ENCODE measurements at places on chromosomes 4 and X. TPM values are rescaled to one million over a fixed set of nuclear protein-coding genes. Genes with fewer than 3 reads are reported as not detected.
A peak's percentile ranks its signal among the peaks of the same experiment; 100 is the strongest.

CTAG1A gene
- total RNA-seq = not detected

DNA sequence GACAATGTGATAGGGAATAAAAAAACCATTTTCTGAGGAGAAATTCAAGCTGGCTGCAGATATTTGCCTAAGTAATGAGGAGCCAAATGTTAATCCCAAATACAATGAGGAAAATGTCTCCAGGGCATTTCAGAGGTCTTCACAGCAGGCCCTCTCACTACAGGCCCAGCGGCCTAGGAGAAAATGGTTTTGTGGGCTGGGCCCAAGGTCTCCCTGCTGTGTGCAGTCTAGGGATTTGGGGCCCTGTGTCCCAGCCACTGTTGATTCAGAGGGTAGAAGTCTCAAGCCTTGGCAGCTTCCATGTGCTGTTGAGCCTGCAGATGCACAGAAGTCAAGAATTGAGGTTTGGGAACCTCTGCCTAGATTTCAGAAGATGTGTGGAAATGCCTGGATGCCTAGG, 778.7 kb downstream of the CENPC start:
- DNase-seq = no peak

DNA sequence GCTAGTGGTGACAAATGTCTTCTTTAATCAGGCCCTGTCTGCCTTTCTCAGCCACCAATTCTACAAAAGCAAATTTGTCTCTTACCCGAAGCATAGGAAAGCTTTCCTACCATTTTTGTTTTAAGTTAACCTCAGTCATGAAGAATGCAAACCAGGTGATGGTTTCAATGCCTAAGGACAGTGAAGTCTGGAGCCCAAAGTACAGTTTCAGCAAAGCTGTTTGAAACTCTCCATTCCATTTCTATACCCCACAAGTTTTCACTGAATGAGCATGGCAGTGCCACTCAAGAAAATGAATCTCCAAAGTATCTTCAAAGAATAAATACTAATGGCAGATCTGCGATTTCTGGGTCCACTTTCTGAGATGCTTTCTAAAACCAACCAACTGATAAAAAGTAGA, 23.9 kb downstream of the SRD5A3 start:
- DNase-seq = no peak

GRCh38 chr4:164952551-164952950, 24.9 kb downstream of the TRIM61 start:
- DNase-seq = no peak

GRCh38 chr4:123259676-123260646, 136.6 kb upstream of the SPRY1 start:
- DNase-seq = no peak

NXF3 gene
- 4.0 TPM for total RNA-seq

PLK4 gene
- total RNA-seq = 0.61 TPM

TRIM2 gene
- 17.6 TPM for total RNA-seq

ANXA10 gene
- total RNA-seq = not detected

GRCh38 chr4:158033416-158034120, 139.3 kb downstream of the GASK1B start:
- DNase-seq = no peak

GNL3L gene
- 34.7 TPM for total RNA-seq

- no peak for DNase-seq
Measured at GRCh38 chrX:71941776-71942175, 31.1 kb downstream of the NHSL2 start.

CFI gene
- total RNA-seq = 21.9 TPM

- DNase-seq = no peak
Measured at GRCh38 chrX:112678831-112679230, 907 bp downstream of the LHFPL1 start.

GRCh38 chr4:8688041-8688907, 95.7 kb downstream of the CPZ start:
- DNase-seq = peak; percentile 60

DNA sequence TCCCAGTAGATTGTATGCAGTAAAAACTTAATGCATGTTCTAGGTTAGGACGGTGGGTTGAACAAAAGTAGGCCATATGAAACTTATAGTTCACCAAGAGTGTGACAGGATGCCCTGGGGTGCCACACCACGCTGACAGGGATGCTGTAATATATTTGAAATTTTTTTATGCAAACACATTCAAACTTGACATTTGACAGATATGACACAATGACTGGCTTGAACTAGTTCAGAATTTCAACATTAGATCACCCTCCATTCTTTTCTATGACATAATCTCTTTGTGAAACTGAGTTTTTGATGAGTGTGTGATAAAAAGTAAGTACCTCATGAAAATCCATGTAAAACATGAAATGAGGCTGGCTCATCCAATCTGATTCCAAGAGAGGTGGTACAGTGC, 198.4 kb downstream of the PALLD start:
- no peak for DNase-seq

FAM9B gene
- not detected for total RNA-seq

HSFX4 gene
- total RNA-seq = not detected

GABRG1 gene
- 0.16 TPM for total RNA-seq

ASMTL gene
- total RNA-seq = 20.8 TPM

NLGN4X gene
- total RNA-seq = 8.4 TPM

DNA sequence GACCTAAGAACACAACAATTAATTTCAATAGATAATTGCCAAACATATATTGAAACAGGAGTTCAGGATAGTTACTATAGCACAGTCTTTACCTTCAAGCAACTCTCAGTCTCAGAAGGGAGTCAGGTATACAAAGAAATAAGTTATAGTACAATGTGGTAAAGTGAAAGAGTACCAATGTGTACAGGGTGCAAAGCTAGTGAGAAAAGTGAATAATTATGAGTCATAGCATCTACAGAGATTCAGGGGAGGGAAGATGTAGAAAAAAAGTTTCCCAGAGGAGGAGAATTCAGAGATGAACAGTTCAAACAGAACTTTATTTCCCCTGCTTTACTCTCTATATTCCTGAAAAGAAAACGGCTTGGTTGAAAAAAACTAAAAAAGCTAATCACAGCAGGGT, 22.7 kb upstream of the DKK2 start:
- DNase-seq = no peak

DNA sequence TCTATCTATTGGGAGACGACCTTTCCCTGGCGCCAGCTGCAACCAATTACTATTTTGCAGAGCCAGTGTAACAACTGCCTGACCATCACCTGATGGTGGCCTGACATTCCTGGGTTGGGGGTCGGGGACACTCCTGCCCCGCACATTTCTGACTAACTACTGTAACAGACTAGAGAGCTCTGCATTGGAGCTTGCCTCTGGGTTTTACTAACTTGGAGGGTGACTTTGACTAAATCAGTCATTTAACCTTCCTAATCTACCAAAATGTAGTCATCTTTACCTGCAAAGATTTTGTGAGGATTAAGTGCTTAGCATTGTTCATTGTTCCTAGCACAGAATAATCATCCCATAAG, 37.5 kb upstream of the ABCG2 start:
- no peak for DNase-seq

DNA sequence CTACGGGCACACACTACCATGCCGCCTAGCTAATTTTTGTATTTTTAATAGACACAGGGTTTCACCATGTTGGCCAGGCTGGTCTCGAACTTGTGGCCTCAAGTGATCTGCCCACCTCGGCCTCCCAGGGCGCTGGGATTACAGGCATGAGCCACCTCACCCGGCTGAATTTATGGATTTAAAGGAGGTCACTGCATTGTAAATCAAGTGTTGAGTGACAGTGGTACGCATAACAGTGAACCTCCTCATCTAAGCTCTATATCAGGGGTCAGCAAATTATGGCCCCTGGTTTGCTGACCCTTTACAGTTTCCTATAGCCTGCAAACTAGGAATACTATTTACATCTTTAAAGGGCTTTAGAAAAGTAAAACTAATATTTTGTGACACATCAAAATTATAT, 2.6 kb upstream of the UXT start:
- DNase-seq = no peak

DNA sequence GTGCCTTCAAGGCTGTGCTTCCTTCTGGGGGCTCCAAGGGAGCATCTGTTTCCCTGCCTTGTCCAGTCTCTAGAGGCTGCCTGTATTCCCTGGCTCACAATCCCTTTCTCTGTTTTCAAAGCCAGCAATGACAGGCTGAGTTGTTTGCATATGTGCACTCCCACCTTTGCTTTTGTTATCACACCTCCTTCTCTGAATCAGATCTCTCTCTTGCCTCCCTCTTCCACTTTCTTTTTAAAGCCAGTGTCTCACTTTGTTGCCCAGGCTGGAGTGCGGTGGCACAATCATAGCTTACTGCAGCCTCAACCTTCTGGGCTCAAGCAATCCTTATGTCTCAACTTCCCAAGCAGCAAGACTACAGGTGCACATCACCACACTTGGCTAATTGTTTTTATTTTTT, 37.1 kb upstream of the LEF1 start:
- DNase-seq = no peak

- no peak for DNase-seq
Measured at GRCh38 chrX:44344194-44344593, 722 bp upstream of the EFHC2 start.

- no peak for DNase-seq
Measured at GRCh38 chr4:106116025-106116424, 200.0 kb downstream of the TBCK start.

DNA sequence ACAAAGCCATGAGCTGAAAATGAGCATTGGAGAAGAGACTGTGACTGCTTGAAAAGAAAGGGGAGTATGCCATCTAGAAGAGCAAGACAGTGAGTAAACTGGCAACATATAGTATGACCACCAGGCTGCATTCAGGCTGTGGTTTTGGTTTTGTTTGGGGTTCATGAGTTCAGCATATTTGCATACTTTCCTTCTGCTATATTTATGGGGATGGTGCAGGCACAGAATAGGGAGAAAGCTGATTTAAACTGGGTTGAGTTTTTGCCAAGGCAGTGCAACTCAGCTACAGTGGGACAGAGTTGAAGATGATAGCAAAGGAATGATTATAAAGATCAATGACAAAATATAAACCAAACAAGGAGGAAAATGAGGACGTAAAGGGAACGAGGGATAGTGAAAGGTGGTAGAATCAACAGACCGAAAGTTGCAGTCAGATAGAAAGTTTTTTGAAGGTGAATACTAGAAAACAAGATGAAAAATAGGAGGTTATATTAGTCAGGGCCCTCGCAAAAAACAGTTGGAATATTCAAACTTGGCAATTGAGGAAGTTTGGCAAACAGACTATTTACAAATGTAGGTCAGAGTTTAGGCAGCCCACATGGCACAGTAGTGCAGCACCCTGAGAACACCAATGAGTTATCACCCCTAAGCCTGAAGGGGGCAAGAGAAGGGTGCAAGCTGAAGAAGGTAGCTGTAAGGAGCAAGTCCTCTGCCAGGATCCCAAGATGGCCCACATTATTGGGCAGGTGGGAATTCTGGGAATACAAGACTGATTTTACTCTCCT, 114.8 kb upstream of the MAP9 start:
- no peak for DNase-seq

TRAM1L1 gene
- total RNA-seq = 0.64 TPM

GRCh38 chr4:52059372-52059771, 8.3 kb downstream of the SPATA18 start:
- no peak for DNase-seq

DNA sequence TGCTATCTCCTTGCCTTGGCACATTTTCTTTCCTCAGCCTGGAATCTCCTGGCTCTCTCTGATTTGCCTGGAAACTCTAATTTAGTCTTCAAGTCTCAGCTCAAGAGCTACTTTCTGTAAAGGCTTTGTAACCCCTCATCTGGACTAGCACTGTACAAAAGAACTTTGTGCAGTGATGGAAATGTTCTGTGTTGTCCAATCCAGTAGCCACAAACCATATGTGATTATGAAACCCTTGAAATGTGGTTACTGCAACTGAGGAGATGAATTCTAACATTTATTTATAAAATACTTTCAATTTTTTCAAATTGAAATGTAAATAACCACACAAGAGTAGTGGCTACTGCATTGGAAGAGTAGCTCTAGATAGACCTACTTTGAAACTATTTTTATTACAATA, 66.6 kb upstream of the HS3ST1 start:
- DNase-seq = no peak

GRCh38 chr4:3223346-3223745, 25.6 kb upstream of the MSANTD1 start:
- DNase-seq = no peak

KIAA1210 gene
- not detected for total RNA-seq

DNA sequence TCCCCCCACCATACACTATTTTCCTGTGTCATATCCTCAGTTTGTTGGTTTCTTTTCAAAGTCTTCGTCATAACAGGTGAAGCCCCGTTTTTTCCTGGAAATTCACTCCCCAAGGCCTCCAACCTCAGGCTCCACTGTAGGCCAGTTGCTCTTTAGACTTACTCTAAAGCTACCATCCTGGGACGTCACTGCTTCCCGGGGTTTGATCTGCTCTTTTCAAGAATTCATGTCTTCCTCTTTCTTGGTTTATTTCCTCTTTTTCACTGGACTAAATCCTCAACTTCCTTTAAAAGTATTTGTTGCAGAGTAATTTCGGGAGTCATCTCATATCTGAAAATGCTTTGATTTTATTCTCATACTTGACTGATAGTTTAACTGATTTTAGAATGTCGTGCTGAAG, 6.5 kb upstream of the SERTM2 start:
- DNase-seq = no peak

- no peak for DNase-seq
Measured at GRCh38 chr4:80115368-80116181, 42.5 kb upstream of the ANTXR2 start.

- peak; percentile 92 for DNase-seq
Measured at GRCh38 chrX:48911412-48912182, at the start of gene SLC35A2. Gene SLC35A2, minus strand, starts transcription at chrX:48911646. Its CDS starts 10 bp downstream, at chrX:48911636.

DNA sequence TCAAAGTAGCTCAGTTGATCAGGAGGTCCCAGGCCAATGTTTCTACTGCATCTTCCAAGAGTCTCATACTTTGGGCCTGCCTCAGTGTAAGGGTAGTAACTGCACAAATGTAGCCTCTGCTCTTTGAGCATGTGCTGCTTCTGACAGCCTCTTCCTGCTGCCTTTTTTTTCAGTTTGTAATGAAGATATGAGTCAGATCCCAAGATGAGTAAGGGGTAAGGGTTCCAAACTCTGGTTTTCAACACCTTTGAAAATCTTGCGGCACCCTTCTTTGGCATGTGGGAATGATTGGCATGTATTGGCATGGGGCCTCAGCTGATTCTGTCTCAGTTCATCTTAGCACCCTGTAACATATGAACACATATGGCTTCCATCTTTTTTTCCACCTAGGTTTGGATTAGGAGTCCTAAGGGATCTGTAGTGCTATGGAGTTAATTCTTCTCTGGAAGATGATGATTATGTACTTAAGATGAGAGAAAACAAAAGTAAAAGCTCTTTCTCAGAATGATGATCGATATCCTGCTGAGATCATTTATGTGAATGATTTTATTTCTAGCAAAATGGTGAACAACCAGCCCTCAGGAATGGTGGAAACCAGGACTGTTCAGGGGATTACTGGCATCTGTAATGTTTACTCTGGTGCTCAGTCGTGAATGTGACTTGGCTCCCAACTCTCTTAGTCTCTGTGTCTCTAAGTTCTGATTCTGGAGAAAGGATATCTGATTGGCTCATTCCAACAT, 118.7 kb upstream of the PRPS2 start:
- no peak for DNase-seq

GRCh38 chrX:103883533-103883932, 51.5 kb upstream of the RAB9B start:
- DNase-seq = no peak

FAM149A gene
- total RNA-seq = 10.1 TPM

- no peak for DNase-seq
Measured at GRCh38 chr4:141142423-141142822, 9.2 kb upstream of the RNF150 start.

CCDC160 gene
- total RNA-seq = not detected

ADH4 gene
- 4.8 TPM for total RNA-seq

All from mesenteric fat pad (tissue), 1 donor.